ENCODE measurements at places on chromosomes 16 and 17.
A peak's percentile ranks its signal among the peaks of the same experiment; 100 is the strongest.

DNA sequence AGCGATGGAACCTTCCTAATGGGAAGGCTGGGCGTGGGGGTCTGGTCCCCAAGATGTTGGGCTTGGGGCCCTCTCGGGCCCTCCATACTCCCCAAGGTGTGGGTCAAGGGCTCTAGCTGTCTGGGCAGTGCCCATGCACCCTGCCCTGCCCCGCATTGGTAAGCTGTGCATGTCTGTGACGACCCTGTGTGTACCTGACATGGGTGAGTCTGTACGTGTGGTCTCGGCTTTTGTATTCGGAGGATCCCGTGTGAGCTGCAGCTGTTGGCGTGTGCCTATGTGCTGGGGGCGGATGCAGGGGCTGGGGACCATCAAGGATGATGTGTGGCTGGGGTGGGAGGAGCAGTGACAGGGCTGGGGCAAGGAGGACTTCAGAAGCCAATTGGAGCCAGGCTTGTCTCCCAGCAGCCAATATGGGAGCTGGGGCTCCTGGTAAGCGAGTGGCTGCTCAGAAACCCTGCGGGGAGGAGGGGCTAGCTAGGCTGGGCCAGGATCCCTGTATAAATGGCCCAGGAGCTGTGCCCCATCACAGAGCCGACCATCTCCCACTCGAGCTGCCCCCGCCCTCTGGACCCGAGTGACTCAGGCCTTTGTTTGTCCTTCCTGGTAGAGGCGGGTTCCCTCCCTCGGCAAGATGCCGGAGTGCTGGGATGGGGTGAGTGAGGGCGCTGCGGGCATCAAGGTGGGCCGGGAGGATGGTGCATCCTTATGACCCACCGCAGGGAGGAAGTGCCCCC, at the start of gene NDRG4:
Gene NDRG4, plus strand, starts transcription at position 529 of the 737 bp plus-strand sequence. Its CDS starts 106 bp downstream, at position 635.
- DNase-seq, result peak; percentile 38

GRCh38 chr17:78240012-78240655, 8.7 kb downstream of the TMEM235 start:
- no peak for DNase-seq

DNA sequence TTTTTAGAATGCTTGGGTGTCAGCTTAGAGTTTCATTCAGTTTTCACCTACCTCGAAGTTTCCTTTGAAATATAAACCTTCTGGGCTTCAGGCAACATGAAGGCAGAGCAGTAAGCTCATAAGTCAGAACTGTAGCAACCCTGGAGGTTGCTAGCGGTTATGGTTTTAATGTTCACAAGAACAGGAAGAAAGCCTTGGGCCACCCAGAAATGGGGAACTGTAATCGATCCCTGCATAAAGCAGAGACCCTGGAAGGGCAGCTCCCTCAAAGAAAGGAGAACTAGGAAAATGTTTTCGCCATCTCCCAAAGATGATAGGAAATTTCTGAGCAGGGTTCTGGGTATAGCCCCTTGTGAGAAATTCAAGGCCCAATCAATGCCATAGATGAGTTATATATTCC, 47.8 kb upstream of the RASL10B start:
- DNase-seq, result no peak

DNA sequence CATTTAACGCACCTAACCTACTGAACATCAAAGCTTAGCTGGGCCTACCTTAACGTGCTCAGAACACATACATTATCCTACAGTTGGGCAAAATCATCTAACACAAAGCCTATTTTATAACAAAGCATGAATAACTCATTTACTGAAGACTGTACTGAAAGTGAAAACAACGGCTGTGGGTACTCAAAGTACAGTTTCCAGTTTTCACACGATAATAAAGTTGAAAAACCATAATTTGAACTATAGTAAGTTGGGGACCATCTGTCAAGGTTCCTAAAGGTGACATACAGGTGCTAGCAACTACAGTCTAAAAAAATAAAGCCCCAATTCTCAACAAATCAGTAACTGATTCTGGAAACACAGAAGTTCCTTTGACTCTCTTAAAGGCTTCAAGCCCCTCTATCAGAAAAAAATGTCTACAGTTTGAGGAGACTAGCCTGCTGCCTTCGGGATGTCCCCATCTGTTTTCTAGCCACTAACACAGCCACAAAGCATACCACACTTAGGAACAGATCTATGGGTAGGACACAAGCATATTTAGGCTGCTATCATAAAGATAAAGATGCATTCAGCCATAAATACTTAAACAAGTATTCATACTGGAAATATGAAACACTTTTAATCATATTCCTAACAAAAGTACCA, 71.3 kb downstream of the KANSL1 start:
- DNase-seq, result no peak

GRCh38 chr17:7220593-7221277, 997 bp downstream of the ACADVL start:
- peak; percentile 43 for DNase-seq

GRCh38 chr17:56499799-56500388, 93.6 kb upstream of the NOG start:
- DNase-seq, result no peak

DNA sequence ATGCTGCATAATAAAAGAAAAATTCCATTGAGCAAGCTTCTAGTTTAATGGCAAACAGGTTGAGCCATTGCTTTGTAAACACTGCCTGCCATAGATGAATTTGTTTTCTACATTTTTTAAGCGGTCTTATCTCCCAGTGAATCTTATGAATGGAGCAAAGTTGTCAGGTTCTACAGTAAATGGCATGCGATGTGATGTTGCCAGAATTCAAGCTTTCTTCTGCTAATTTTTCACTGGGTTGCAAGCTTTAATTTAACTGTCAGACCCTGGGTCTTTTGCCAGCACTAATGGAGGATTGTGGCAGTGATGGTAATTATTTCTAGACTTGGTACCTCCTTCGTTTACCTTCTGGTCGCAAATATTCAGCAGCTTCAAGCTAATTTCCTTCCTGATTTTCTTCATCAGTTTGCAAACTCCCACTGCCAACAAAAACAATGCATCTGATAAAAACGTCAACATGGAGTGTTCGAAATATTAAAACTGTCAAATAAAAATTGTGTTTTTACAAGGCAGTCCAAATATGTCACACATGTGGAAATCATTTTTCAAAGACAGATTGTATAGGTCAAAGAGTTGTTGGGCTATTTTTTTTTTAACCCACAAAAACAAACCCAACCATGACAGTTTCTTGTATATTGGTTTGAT, 274.2 kb upstream of the ERCC4 start:
- no peak for DNase-seq

- no peak for DNase-seq
Measured at GRCh38 chr16:3780570-3780969, 63.2 kb upstream of the TRAP1 start.

All from T follicular helper cell (primary cell).